ENCODE measurements at places on chromosomes 6 and 20.
A peak's percentile ranks its signal among the peaks of the same experiment; 100 is the strongest.

DNA sequence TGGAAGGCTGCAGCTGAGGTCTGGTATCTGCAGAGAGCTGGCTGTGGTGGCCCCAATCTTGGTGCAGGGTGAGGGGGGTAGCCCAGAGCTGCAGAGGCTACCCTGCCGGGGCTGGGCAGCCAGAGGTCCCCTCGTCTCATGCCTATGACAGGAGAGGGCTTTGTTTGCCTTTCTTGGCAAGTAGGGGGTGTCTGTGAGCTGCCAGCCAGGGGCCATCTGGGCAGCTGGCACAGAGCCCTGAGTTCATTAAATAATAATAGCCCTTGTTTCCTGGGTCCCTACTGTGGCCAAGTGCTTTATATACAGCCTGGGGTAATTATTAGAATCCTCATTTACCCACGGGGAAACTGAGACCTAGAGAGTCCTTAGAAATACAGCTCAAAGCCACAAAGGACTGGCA is 66.6 kb downstream of the EZR start:
- no peak for DNase-seq

DNA sequence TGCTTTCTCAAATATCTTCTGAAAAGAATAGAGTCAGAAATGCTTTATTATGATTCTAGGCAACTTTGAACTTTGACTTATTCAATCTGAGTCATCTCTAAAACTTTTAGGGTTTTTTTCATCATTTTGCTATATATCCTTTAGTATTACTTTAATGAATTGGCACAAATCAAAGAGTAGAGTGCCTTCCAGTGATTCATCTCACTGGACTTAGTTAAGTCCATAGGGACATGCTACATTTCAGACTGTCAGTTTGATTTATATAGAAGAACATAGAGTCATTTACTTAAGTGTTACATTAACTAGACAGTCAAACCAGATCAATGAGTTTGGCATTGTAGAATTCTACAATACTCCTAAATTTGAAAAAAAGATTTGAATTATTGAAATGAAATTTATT is 1235.7 kb upstream of the MAP3K7 start:
- DNase-seq: no peak

DNA sequence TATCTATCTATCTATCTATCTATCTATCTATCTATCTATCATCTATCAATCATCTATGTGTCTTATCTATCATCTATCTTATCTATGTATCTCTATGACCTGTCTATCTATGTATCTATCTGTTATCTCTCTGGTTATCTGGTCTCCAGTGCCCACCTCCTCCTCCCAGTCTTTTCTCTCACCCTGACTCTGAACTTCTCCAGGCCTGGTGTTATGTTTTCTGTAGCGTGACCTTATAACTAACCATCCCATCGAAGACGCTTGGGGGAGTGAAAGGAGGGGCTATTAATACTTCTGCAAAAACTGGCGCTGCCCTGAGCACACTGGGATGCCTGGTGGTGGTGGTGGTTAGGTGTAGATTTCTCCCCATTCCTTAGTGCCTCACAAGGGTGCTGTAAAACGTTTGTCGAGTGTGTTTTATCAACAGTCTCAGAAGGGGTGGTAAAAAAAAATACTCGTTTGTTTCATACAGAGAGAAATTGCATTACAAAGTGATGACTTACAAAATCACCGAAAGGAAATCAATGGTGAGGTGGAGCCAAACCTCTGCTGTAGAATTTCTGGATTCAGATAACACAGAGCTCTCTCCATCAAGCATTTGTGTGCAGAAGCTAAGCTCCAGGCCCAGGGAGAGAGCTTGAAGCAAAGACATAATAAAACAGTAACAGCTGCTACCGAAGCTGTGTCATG is 156.2 kb downstream of the BCAS1 start:
- no peak for DNase-seq

DNA sequence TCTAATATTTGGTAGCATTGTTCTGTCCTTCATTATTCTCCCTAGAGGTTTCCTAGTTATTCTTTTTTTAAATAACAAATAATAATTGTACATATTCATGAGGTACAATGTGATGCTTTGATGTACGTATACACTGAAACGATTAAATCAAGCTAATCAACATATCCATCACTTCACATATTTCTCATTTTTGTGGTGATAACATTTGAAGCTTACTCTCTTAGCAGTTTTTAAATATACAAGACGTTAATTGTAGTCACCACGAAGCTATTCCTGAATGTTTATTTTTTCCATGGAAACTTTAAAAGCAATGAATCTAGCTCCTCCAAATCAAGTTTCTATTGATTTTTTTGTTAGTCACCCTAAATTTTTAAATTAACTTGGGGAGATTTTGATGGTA is 116.5 kb upstream of the PRND start:
- DNase-seq: no peak

DNA sequence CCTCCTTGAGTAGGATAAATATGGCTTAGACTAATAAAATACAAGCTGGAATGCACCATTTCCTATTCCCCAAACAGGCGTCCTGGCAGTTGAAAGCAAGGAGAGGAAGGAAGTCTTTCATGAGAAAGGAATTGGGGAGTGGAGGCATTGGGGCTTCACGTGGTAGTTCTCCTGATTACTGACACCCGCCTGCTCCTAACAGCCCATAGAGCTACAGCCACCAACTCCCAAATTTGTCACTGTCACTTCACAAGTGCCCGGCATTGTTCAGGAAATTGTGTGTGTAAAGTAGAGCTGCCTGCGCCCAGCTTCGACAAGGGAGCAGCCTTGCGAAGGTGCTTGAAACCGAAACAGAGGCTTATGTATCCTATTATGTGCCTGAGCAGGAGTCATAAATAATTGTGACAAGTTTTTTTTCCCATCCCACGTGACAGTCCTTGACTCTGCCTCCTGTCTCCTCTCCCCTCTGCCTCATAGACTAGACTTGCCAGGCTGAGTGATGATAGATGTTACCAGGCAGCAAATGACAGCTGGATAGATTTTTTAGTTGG is 301.7 kb upstream of the ZFP64 start:
- DNase-seq: no peak

GRCh38 chr6:134706806-134707205 is 243.1 kb downstream of the ALDH8A1 start:
- DNase-seq: no peak

DNA sequence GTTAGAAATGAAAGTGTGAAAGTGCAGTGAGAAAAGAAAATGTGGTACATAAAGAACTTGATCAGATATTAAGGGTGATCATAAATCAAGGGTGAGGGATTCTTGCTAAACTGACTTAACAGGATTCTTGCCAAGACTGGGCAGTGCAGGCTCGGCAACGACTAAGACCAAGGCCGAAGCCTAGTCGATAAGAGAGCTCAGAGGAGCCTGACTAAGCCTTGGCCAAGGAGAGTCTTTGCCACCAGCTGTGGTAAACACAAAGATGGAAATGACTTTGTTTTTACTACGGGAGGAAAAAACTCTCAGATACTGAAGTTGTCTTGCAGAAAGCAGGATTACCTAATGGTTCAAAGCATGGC is 196.6 kb downstream of the LY86 start:
- no peak for DNase-seq

DNA sequence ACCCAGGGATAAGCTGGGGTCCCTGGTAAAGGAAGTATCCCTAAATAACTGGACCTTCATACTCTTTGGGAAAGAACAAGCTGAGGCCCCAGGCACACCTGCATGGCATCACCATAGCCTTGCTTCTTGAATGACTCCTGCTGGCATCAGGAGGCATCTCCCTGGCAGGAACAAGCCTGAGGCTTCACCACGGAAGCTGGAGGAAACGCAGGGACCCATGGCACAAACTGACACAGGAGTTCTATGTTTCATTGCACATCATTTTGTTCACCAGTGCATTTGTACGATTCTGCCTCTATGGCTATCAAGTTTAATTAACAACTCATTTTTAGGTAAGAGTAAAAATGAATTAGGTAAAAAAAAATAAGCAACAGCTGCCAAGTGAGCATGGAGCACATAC is 619 bp upstream of the PDE7B start:
- no peak for DNase-seq

GRCh38 chr6:394641-395289 is 3.2 kb downstream of the IRF4 start:
- no peak for DNase-seq

- DNase-seq: peak; percentile 46
Observed at GRCh38 chr6:42898891-42899361, 16.9 kb upstream of the PTCRA start.

GRCh38 chr6:169376458-169376857 is 122.8 kb upstream of the THBS2 start:
- no peak for DNase-seq

- DNase-seq: no peak
Observed at GRCh38 chr6:139539852-139540251, 165.4 kb upstream of the CITED2 start.

GRCh38 chr20:47854687-47855212 is 69.5 kb upstream of the SULF2 start:
- no peak for DNase-seq

GRCh38 chr6:146345598-146345997 is 198.0 kb upstream of the RAB32 start:
- no peak for DNase-seq

- no peak for DNase-seq
Observed at GRCh38 chr6:87700397-87701343, 1.4 kb downstream of the AKIRIN2 start.

- DNase-seq: no peak
Observed at GRCh38 chr20:58903614-58904013, 51.1 kb downstream of the GNAS start.

DNA sequence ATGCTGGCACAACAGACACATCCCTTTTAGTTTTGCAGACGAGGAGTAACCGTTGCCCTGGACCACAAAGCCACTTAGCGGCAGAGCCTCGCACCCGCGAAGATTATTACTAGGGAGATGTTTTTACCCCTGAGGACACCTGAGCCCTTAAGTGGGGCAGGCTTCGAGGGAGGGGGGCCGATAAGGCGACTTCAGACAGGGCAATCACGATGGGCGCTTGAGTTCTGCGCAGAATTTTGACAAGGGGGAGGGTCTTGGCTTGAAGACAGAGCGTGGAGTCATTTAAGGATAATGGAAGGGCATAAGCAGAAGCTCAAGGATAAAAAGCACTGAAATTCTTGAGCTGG is 650 bp upstream of the TTK start:
- no peak for DNase-seq

GRCh38 chr6:118680452-118681095 is 29.2 kb upstream of the CEP85L start:
- no peak for DNase-seq

DNA sequence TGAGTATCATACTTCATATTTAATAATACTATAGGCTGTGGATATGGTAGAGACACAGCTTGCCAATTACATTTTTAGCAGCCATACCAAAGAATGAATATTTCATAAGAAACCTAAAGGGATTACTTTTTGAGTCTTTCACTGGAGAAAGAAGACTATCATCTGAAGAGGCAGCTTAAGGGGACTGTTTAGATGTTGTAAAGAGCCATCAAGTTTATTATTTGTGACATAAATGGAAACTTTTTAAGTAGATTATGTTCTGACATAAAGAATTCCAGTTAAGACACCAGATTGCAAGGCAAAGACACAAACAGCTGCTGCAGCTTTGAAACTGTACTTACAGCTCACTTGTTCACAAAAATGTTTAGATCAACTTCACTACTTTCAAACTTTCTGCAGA is 429.4 kb downstream of the TFAP2A start:
- no peak for DNase-seq

- DNase-seq: no peak
Observed at GRCh38 chr20:55730321-55730720, 275.0 kb downstream of the CBLN4 start.

- DNase-seq: no peak
Observed at GRCh38 chr20:40948465-40949267, 80.0 kb upstream of the TOP1 start.

- no peak for DNase-seq
Observed at GRCh38 chr20:25538838-25539665, 46.3 kb downstream of the NINL start.

GRCh38 chr20:2986466-2986865 is 57.0 kb upstream of the GNRH2 start:
- DNase-seq: no peak

DNA sequence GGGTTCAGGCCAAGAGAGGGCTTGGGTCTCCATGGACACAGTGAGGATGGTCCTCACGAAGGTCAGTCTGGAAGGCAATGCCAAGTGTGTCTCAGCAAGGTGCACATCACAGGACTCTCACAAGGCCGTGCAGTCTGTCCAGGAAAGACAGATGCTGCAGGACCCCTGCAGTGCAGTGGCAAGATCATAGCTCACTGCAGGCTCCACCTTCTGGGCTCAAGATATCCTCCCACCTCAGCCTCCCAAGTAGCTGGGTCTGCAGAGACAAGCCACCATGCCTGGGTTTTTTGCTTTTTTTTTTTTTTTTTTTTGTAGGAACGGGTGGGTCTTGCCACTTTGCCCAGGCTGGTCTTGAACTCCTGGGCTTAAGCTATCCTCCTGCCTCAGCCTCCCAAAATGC is 26.4 kb downstream of the ZMYND8 start:
- DNase-seq: no peak

- DNase-seq: no peak
Observed at GRCh38 chr6:169380493-169380892, 126.8 kb upstream of the THBS2 start.

- no peak for DNase-seq
Observed at GRCh38 chr6:166467436-166468000, 84.8 kb upstream of the MPC1 start.

DNA sequence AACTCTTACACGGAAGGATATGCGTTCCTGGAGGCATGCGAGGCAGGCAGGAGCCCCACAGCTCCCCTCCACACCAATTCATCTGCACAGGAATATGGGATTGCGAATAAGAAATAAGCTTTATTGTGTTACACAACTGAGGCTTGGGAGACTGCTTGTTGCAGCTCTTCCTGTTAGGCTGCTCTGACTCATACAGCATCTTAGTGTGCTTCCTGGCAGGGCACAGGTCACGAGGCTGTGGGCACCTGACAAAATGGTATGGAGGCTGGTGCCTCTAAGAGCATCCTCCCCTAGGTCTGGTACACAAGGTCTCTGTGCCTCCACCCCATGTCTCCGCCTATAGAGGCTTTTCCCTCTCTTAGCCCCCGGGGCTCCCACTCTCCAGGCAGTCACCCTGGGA is 6.8 kb downstream of the SLC22A3 start:
- no peak for DNase-seq

GRCh38 chr6:10355115-10355702 is 59.7 kb downstream of the TFAP2A start:
- DNase-seq: no peak

- DNase-seq: no peak
Observed at GRCh38 chr20:53929974-53930650, 140.3 kb downstream of the BCAS1 start.

GRCh38 chr20:58306421-58307261 is 2.9 kb upstream of the RAB22A start:
- peak; percentile 48 for DNase-seq

Measured in stimulated activated CD8-positive, alpha-beta memory T cell treated with anti-CD3 and anti-CD28 coated beads, Interleukin-2, amount 100 ng/mL, for 1 hour (primary cell).